ENCODE measurements at places on chromosomes 5 and 9. TPM values are rescaled to one million over a fixed set of nuclear protein-coding genes. Genes with fewer than 3 reads are reported as not detected.

GRCh38 chr5:94314460-94315131, 303.8 kb downstream of the KIAA0825 start:
- no peak for DNase-seq

- DNase-seq, result no peak
Observed at GRCh38 chr5:132480042-132480441, 10.5 kb downstream of the IRF1 start.

GRCh38 chr5:45491368-45491767, 204.8 kb downstream of the HCN1 start:
- peak; percentile 8 for DNase-seq

The NPR3 gene
- 2.6 TPM for total RNA-seq

The PHF24 gene
- 0.07 TPM for total RNA-seq

Measured in Caki2 (cell line).